Endothelial cell (in vitro differentiated cells): ENCODE measurements at places on chromosomes 2 and 18.

DNA sequence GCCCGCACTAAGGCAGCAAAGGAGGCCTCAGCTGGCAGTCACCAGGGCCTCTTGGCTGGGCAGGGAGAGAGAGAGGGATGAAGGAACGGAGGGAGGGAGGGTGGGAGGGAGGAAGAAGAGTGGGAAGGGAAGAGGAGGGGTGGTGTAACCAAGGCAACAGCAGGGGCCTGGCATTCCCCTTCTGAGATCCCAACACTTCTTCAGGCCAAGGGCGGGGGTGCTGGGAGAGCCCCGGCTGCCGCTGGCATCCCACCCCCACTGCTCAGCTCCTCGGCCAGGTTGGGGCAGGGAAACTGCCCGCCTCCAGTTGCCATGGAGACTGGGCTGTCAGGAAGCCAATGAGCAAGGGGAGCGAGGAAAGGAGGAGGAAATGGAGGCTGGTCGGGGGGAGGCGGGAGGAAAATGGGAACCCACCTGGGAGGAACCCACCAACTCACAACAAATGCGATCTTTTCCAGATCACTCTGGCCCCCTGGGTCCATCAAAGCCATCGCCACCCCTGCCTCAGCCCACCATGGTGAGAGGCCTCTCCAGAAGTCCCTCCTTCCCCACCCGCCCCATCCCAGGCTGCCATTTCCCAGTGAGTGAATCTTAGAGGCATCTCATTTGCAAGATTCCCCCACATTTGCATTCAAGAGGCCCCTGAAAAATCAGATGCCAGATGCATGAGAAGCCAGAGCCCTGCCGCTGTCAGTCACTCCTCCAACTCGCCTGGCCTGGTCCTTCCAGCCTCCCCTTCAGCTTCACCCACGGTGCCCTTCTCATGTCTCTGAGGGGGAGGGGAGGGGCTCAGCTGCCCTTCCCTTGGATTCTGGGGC lies 12.4 kb downstream of the SH2D6 start:
- DNase-seq, result no peak

GRCh38 chr2:179137200-179137759 lies 87.3 kb upstream of the CCDC141 start:
- DNase-seq, result no peak

DNA sequence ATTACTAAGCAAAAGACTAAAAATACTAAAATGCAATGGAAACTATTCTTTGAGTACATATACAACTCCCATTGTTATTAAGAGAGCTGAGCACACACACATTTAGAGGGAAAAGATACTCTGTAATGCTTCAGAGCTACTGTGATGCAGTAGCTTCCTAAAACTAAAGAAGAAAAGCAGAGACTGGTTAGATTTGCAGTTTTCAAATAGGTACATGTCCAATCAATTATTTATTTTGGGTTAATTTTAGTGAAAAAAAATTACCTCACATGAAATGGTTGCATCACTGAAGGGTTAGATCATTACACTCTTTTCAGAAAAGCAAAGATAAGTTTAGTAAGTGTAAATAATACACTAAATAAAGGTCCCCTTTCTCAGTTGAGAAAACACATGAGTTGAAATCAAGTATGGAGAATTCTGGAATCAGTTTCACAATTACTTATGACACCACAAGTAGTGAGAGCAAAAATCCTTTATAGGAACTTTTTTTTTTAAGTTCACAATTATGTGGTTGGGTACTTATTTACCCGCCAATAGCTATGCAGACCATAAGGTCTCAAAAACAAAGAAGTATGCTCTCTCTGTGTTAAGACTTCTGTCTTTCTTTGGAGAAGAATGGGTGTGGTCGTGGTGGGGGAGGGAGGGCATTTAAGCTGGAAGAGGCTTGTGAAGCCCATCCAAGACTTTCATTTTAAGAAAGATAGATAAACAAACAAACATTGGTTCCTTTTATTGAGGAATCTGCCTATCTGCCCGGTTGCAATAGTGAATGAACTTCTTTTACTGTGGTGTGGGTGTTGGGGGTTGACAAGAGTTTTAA lies 25.3 kb upstream of the SERTAD2 start:
- no peak for DNase-seq

- no peak for DNase-seq
These were observed 25.4 kb upstream of the CNTNAP5 start for GRCh38 chr2:123999681-124000080.

DNA sequence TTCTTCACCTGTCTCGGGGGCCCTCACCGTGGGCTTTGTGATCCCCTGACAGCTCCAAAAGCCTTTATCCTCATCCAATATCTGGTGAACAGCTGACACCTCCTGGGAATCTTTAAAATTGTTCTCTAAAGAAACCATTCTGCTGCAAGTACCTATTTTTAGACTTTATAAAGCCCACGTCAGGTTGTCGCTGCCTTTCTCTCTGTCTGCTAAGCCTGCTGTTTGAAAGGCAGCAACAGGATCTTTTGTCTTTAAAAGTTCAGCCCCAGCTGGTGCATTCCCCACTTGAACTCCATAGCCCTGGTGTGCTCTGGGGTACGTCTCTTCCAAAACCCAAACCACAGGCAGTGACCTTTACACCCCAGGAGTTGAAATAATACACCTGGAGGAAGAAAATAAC lies 145.0 kb downstream of the NEDD4L start:
- no peak for DNase-seq

DNA sequence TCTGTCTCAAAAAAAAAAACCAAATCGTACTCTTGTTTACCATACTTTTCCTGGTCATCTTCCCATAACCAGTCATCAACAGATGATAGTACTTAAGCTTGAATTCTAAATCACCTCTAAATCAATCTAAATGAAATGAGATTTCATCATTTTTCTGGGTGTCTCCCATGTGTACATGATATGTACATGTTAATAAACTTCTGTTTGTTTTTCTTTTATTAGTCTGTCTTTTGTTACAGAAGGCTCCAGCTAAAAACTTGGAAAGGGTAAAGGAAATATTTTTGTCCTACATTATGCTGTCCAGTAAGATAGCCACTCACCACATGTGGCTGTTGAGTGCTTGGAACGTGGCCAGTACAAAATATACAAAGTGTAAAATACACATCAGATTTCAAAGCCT lies 78.7 kb upstream of the MSH6 start:
- DNase-seq, result no peak

- DNase-seq, result no peak
These were observed 98.4 kb upstream of the NEUROD1 start for GRCh38 chr2:181778621-181779201.

GRCh38 chr18:50663626-50664441 lies 103.9 kb downstream of the MAPK4 start:
- DNase-seq, result no peak

DNA sequence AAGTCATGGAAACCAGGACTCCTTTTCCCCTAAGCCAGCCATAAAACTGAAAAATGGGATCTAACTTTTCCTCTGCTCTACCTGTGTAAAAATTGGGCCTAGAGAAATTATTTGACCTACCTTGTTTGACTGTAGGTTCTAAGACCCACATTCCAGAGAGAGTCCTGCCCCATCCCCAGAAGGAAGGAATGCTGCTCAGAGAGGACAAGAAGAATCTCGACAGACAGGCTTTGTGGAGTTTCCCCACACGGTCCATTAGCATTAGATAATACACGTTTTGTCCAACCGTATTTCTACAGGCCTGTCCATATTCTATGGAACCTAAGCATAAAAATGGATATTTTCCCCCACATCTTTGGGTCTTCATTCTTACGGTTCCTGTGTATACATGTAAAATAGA lies 403.3 kb downstream of the METTL4 start:
- DNase-seq, result no peak

DNA sequence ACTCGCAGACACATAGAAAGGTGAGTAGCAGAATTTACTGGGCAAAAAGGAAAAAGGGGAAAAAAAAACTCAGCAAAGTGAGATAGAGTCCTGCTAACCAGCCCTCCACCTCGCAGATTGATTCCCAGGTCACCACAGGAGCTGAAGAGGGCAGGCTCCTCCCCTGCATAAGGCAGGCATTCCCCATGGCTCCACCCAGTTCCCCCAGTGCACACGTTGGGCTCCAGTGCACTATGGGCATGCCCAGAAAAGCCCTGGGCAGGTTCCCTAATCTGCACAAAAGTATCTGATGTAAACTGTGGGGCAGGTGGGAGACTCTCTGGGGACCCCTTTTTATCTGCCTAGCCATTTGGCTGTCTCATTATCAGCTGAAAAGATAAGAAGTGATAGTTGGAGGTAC lies 461.2 kb upstream of the TMEFF2 start:
- DNase-seq, result no peak

DNA sequence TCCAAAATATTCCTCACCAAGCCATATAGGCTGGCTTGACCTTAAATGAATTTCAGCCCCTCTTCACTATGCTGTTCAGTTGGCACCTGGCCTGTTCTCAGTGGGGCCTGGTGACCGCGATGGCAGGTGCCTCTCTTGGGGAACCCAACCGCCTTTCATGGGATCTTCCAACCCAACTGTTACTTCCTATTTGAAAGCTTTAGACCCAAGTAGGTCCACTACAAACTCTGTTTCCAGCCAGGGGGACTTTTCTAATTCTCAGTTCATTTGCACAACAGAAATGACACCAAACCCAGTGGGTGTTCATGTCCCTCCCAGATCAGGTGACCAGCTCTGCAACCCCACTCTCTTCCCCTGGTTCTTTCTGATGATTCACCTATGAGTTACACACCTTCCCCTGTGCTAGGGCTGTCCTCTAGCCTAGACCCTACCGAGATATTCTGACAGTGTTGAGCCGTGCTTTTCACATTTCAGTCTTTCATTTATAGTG lies 35.6 kb upstream of the NDUFV2 start:
- no peak for DNase-seq

DNA sequence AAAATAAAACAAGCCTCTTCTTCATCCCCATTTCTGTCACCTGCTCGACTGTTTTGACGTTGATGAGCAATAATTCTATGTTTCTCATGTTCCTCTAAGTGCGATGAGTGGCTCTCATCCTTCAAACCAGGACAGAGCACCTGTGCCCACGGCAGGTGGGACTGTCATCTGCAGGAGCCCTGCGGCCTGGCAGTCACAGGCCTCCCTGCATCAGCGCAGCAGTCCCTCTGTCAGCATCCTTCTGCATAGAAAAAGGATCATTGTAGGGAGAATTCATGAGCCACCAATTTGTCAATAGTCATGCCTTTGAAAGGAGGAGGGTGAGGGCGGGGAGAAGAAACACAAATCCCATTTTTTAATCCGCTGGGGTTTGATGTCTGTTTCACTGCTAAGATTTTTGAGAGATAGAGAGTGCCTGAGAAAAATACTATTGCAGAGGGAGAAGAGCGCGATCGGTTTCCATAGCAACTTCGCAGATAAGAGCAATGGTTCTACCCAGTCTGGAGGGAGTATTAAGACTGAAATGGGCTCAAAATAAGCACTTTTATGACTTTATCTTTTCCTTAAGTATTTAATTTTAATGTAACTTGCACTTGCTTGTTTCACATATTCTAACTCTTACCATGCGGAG lies 234.3 kb upstream of the NCKAP5 start:
- no peak for DNase-seq

DNA sequence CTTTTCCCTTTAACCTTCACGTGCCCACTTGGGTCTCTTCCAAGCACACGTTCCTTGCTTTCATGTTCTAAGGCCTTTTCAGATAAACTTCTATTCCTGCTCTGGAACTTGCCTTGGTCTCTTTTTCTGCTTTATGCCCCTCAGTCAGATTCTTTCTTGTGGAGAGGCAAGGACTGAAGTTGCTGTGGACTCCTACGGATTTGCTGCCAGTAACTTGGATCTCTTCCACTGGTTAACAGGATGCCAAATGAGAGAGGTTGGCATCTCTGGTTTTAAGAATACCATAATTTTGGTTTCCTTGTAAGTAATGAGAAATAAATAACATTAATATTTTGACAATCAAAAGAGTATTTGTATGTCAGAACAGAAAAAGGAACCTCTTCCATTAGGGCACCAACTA lies 33.0 kb downstream of the COMMD1 start:
- no peak for DNase-seq

GRCh38 chr18:40930211-40930882 lies 1024.7 kb upstream of the PIK3C3 start:
- DNase-seq, result no peak

DNA sequence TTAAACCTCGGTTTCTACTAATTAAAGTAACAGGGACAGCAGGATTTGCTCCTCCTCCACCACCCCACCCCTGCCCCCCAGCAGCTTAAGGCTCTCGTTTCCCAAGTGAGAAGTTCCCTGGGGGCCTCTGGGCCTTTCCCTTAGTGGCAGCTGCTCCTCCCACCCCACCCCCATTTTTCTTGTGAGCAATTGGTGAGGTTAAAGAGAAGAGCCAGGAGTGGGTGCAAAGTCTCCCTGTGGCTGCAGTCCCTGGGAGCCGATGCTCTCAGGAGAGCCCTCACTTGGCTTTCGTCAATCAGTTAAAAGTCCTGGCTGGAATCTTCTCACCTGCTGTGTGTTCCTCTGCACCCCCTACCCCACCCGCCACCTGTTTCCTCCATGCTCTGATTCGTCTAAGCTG lies 48.7 kb upstream of the AGAP1 start:
- no peak for DNase-seq

DNA sequence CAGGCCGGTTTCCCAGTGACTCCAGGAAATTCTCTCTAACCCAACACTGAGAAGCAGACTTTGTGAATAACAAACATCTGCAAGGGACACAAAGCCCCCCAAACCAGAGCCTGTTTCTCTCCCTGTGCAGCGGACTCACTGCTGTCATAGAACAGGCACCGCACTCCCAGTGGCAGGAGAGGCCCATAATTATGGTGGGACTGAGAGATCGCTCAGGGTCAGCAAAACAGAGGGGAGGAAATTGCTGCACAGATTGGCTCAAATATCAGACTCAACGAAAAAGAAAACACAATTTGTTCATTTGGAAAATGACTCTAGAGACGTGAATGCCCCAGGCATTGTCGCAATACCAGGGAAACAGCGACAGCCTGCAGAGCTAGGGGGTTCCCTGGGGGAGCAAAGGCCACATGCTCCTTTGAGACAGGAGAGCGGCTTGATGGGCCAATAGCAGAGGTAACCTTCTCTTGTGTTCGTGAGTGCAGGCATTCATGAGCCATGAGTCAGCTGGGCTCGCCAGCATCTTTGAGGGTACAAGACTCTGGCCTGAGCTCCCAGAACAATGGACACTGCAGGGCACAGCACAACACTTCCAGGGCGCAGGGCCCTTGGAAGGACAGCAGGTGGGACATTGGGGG lies 143.3 kb upstream of the KLHL29 start:
- no peak for DNase-seq

GRCh38 chr2:207532676-207533075 lies 2.9 kb downstream of the CREB1 start:
- no peak for DNase-seq

GRCh38 chr2:81974216-81974615 lies 1669.7 kb upstream of the LRRTM1 start:
- no peak for DNase-seq

- no peak for DNase-seq
These were observed 512.9 kb downstream of the LRRTM4 start for GRCh38 chr2:77009307-77009706.

- DNase-seq, result no peak
These were observed 35.8 kb downstream of the METTL4 start for GRCh38 chr18:2535419-2535910.
